Activated CD4-positive, alpha-beta T cell treated with anti-CD3 and anti-CD28 coated beads, Interleukin-2, amount 50 U/mL, for 24 hours (primary cell): ENCODE measurements at places on chromosomes 3 and 15.

DNA sequence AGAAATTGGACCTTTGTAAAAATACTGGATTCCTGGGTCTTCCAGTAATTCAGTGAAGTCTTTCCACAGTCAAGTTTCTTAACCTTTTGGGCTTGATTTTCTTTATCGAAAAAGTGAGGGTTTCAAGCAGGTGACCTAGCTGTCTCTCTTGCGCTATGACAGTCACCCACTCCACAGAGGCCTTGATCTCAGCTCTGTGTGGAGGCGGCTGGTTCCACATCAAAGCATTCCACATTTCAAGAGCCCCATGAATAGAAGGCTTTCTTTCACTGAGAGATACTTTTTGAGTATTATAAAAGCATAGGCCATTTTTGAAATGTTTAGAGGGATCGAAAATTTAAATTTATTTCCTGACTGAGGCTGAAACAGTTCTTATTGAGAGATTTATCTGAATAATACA, 43.9 kb downstream of the GABRA5 start:
- no peak for DNase-seq

GRCh38 chr15:71115567-71116351, 488 bp downstream of the THSD4 start:
- no peak for DNase-seq

DNA sequence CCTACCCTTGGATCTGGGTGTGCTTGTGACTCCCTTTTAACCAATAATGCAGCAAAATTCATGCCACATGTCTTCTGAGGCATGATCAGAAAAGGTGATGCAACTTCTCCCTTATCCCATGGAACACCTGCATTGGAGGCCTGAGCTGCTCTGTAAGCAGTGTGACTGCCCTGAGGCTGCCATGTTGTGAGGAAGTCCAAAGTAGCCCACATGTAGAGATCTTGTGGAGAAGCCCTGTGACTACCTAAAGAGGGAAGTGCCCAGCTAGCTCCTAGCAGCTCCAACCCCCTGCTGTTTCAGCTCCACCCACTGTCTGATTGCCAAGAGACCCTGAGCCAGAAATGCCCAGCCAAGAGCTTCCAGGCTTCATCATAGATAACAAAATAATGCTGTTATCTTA, 6.4 kb upstream of the NR1D2 start:
- DNase-seq: no peak

GRCh38 chr15:86444527-86444926, 364.9 kb downstream of the AGBL1 start:
- no peak for DNase-seq

- no peak for DNase-seq
These were observed 12.3 kb downstream of the SMAD3 start for GRCh38 chr15:67077641-67078215.

DNA sequence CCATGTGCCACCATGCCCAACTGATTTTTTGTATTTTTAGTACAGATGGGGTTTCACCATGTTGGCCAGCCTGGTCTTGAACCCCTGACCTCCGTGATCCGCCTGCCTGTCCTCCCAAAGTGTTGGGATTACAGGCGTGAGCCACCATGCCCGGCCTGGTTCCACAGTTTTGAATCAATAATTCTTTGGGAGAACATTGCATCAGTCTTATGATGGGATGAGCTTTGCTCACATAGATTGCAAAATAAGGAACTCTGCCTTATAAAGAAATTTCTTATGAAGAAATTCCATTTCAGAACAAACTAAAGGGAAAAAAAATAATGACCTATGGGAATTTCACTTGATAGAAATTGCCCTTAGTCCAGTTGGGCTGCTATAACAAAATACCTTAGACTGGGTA, 15.8 kb upstream of the TMPRSS7 start:
- DNase-seq: no peak

- DNase-seq: no peak
These were observed 64.0 kb downstream of the ITGA11 start for GRCh38 chr15:68367992-68368391.

DNA sequence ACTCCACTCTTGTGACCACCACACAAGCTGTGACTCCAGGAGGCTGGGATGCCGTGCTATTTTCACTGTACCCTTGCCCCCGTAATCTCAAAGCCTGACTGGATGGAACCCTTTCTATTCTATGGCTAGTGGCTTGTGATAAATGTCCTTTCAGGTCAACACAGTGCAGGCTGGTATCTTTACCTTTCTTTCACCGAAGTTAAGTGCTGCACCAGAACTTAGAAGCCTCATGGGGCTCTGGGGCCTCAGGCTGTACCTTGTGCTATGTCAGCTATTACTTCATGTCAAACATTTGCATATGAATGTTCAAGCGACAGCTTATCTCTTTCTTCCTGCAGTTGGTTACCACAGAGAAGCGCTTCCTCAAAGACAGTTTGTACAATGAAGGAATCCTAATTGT, 66.8 kb downstream of the RPL39L start:
- no peak for DNase-seq

DNA sequence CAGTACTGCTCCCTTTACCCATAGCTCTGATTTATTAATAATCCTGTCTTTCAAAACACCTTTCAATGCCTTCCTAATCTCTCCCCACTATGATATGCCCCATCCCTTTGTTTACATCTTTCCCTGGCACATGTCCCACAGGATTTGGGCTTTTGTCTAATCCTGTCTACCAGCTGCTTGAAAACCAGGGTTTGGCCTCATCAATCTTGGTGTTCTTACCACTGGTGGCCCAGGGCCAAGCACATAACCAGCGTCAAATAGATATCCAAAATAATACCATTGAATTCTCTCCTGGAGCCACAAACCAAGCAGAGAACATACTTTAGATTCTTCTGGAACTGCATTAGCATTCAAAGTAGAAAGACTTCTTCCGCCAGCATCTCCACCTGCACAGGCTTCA, 104.8 kb upstream of the PPP2R3A start:
- DNase-seq: no peak
